NCI-H1694 (cell line): ENCODE measurements at places on chromosomes 13 and 19.

DNA sequence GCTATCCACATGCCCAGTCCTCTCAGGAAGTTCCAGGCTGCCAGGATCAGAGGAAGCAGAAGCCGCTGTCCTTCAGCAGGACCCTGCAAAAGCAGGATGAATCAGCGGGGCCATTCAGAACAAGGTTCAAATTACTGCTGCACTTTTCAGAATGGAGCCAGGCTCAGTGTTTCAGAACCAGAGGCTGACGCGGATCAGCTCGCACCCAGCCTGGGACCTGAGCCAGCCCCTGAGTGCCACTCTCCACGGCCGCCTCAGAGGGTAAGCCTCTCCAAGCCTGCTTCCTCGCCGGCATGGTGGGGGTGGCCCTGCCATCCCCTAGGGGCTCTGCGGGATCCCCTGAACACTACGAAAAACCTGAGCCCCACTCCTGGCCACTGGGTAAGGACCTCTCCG lies 24.7 kb downstream of the RASA3 start:
- no peak for DNase-seq

DNA sequence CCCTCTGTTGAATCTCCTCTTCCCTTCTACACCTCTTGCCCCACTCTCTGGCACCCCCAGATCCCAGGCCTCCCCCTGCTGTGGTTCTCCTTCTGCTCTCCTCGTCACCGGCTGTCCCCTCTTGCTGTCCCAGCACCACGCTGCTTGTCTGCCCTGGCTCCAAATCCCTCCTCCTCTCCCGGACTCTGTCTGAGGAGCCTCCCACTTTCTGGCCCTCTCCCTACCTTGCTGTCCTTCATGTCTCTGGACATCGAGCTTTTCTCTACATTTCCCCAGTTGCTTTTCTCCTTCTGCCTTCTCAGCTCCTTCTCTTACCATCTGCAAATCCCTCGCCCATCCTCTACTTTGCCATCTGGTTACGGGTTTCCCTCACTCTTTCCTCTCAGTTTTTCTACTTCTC lies 1.2 kb downstream of the ZNF347 start:
- DNase-seq, result no peak

GRCh38 chr13:92175330-92175729 lies 776.9 kb downstream of the GPC5 start:
- peak; percentile 72 for DNase-seq

- DNase-seq, result no peak
Measured at GRCh38 chr13:111973605-111974340, 93.2 kb upstream of the SOX1 start.

- DNase-seq, result no peak
Measured at GRCh38 chr19:11658970-11659369, 61.7 kb downstream of the ZNF627 start.

GRCh38 chr19:35345671-35346111 lies 2.0 kb upstream of the FFAR1 start:
- DNase-seq, result no peak

- DNase-seq, result no peak
Measured at GRCh38 chr19:12364391-12365235, 870 bp downstream of the ZNF442 start.

DNA sequence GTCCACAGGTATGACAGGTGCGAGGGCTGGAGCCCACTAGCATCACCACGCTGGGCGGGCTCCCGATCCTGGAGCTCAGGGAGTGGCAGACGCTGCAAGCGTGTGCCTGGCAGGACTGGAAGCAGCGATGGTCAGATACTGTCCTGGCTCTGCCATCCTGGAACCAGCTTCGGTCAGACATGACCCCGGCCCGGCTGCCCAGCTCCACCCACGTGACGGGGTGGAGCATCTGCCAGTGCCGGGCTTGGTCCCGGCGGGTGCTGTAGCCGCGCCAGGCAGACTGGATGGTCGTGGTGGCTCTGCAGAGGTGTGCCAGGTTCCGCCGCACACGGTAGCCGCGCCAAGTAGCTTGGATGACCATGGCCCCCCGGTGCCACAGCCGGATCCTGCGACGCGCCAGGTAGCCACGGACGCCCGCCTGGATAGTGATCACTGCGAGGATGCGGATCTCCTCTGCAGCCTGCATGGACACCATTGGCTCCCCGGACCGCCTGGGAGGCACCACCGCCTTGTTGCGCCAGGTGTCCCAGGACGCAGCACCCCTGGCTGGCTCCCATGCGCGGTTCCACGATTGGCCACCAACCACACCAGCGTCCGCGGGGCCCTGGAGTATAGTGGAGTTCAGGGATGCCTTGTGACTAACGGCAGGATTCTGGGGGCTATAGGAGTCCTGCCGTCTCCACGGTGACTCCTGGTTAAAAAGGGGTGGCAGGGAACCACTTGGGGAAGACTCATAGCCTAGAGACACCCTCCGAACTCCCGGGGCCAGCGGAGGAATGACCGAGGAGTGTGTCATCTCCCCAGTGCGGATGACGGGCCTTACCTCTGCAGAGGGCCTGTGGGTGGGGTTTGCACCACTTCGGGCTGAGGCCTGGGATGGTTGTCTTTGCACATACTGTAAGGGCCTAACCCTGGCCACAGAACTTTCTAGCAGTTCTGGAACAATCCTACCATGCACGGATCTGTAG lies 16.5 kb downstream of the IQCN start:
- no peak for DNase-seq

GRCh38 chr13:61777271-61777670 lies 361.6 kb upstream of the PCDH20 start:
- DNase-seq, result no peak

DNA sequence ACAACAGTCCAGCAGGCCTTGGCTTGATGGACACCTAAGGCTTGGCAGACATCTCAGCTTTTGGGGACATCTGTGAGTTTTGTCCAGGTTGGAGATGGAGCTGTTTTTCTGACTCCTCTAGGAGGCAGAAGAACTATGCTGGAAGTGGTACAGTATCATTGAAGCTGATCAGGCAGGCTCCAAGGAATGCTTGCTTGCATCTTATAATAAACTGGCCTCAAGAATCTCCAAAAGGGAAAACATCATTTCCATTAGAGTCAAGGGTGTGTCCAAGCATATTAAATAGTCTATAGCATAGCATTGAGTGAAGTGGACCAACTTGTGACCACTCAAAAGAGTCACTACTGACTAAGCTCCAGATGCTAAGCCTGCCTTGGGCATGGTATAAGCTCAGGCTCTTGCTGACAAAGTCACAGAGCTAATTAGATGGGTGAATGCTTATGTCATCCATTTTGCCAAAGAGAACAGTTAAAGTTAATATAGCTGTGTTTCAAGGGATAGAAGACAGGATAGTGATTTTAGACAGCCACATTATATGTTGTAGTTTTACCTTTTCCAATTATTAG lies 216.0 kb downstream of the DNAJC15 start:
- no peak for DNase-seq

GRCh38 chr13:80469853-80470381 lies 129.0 kb upstream of the SPRY2 start:
- no peak for DNase-seq

DNA sequence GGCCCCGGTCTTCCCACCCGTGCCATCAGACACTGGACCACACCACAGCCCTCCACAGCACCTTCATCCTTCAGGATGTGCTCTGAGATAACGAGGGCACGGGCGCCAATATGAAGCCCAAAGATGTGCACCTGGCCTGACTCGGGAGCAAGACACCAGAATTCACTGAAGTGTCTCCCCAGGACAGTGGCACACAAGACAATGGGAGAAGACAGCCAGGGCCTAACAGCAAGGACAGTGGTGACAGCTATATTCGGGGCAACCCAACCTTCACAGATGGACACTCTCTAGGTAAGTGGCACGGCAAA lies 7.2 kb downstream of the DDX39A start:
- DNase-seq, result no peak

- DNase-seq, result no peak
Measured at GRCh38 chr13:109345433-109345941, 440.9 kb downstream of the IRS2 start.

DNA sequence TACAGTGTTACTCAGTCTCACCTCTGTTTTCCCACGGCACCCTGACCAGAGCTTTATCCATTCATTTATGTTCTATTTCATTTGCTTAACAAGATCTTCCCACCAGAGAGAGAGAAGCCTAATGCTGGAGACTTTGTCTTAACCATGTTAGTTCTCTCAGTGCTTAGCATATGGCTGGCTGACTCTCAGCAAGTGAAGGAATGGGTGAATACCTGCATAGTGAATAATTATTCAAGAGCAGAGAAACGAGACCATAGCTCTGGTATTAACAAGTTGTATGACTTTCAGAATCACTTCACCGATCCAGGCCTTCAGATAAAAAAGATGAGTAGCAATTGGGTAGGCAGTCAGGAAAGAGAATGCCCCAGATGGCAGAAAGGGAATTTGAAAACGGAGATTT lies 686.3 kb downstream of the LIG4 start:
- DNase-seq, result no peak

DNA sequence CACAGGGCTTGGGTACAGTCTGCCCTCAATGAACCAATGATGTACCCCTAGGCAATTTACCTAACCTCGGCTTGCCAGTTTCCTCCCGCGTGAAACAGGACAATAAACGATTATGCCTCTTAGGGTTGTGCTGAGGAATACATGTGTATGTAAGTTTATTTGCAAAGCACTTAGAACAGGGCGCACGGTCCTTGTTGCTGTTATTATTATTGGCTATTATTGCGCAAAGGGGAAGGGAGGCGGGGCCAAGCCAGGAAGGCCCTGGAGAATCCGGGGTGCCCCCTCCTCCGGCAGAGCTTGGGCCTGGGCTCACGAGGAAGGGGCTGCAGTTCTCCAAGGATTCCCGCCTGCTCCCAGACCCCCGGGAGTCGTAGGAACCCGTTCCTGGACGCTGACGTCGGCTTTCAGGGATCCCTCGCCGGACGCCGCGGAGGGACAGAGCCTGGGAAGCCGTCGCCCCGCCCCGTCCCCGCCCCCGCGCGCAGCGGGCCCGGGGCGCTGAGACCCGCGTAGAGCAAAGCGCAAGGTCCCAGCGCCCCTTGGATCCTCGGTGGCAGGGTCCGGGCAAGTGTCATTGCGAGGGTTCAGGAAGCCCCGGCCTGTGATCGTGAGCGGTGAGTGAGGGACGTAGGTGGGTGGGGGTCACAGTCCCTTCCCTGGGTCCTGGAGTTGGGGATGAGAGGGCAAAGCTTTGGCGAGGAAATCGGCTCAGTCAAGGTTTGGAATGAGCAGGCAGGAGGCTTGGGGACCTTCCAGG lies at the start of gene TMEM91:
Gene TMEM91 (plus strand): TSS at position 293 of the 757 bp plus-strand sequence. CDS start 1,777 bp downstream, outside the sequence.
- DNase-seq, result no peak

GRCh38 chr19:29914933-29915332 lies 27.1 kb upstream of the URI1 start:
- no peak for DNase-seq

DNA sequence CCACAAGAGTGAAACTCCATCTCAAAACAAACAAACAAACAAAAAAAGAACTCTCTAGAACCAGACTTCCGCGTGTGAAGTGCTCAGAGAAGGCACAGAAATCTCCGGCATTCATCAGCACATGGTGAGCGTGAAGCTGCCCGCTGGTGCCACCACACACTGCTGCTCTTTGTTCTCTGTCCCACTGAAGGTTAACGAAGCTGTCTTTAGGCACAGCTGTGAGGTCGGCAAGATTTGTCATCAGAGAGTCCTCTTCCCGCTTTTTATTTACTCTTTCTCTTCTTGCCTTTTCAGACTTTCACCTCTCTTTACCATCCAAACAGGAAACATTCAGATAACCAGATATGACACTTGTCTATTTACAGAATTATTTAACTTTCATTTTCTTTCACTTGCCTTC lies 115.2 kb upstream of the ARGLU1 start:
- DNase-seq, result no peak

GRCh38 chr19:33840783-33841182 lies 44.1 kb downstream of the KCTD15 start:
- DNase-seq, result no peak

DNA sequence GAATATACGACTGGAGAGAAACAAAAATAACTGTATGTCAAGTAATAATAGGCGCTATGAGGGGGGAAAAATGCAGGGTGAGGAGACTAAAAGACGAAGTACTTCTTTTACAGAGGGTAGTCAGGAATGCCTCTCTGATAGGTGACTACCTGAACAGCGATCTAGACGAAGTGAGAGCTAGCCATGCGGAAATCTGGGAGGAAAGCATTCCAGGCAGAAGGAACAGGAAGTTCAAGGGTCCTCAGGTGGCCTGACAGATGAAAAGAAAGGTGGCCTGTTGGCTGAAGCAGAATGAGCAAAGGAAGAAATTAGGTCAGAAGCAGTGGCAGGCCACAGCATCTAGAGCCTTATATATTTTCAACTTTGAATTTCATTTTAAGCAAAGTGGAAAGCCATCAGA lies 13.3 kb downstream of the ZDHHC20 start:
- DNase-seq, result no peak

DNA sequence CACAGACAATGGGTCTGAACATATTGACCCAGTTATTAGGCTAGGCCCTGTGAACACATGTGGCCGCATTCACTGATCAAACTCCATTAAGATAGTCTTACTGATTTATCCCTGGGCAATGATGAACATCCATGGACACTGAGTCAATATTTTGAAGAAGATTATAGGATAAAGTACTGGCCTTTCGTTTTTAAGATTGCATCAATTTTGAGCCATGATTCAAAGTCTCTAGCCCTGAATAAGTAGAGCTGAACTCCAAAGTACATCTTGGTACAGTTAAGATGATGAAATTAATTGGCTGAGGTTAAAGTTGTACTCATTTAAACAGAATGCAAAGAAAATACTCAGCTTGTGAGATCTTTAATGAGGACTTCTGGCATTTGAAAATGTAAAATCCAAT lies 1581.9 kb downstream of the EFNB2 start:
- no peak for DNase-seq

GRCh38 chr13:114279146-114279545 lies 2.3 kb upstream of the UPF3A start:
- no peak for DNase-seq

GRCh38 chr13:67117010-67117550 lies 113.1 kb downstream of the PCDH9 start:
- no peak for DNase-seq
